ENCODE measurements at places on chromosomes 6 and 20.
A peak's percentile ranks its signal among the peaks of the same experiment; 100 is the strongest.

DNA sequence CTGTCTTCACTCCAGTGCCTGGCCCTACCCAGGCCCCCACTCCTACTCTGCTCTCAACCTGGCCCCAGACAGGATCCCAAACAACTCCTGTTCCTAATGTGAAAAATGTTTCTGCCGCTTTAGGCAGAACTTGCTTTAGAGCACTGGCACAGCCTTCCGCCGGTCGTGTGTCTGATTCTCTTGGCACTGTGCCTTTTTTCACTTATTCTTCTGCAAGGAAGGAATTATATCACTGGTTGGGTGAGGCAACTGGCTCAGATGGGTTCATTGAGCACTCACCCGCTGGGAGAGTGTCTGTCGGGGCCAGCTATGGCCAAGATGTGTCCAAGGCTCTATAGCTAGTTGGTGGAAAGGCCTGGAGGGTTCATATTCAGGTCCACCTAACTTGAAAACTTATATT is 33.6 kb upstream of the HLA-A start:
- DNase-seq = no peak

GRCh38 chr6:3977875-3978711 is 100.8 kb downstream of the FAM217A start:
- DNase-seq = peak; percentile 39

GRCh38 chr20:62030357-62030756 is 35.3 kb downstream of the TAF4 start:
- DNase-seq = no peak

GRCh38 chr20:10992731-10993130 is 318.9 kb upstream of the JAG1 start:
- DNase-seq = no peak

DNA sequence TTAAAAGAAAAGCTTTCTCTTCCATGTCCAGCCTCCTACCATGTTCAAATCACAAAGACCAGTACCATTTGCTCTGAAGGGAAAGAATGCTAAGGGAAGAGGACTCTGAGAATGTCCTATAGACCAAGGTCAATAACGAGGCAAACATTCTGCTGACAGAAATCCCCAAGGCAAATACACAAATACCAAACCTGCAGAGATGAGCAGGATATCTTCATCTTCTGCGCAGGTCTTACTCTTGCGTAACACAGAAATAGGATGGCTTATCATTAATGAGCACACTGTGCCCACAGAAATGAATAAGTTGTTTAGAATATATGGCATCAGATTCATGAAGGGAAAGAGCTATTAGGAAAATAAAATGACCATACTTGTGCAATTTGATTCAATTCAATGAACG is 137.3 kb downstream of the BTBD9 start:
- no peak for DNase-seq

DNA sequence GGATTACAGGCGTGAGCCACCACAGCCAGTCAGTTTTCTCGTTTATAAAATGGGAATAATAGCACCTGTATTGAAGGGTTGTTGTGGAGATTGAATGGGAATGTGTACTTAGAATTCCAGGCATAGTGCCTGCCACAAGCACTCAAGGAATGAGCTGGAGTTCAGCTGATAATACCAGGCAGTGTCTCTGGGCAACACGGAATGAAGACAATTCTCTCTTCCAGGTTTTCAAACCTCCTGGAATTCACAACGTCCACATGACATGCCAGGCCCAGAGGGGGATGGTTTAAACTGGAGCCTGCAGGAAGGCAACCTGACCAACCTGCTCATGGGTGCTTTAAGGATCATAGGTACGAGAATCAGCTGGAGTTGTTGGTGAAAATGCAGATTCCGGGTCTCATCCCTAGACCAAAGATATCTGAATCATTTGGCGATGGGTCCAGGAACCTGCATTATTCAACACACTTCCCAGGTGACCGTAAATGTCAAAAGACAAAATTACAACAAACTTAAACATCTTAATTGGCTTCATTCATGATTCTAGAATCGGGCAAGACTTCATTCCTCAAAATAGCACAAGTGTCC is 1.9 kb upstream of the PTPN1 start:
- no peak for DNase-seq

GRCh38 chr6:148200293-148200692 is 142.3 kb upstream of the SASH1 start:
- no peak for DNase-seq

GRCh38 chr6:111794727-111795452 is 78.4 kb downstream of the FYN start:
- DNase-seq = no peak

- DNase-seq = no peak
Observed at GRCh38 chr6:53566755-53567154, 21.9 kb upstream of the GCLC start.

DNA sequence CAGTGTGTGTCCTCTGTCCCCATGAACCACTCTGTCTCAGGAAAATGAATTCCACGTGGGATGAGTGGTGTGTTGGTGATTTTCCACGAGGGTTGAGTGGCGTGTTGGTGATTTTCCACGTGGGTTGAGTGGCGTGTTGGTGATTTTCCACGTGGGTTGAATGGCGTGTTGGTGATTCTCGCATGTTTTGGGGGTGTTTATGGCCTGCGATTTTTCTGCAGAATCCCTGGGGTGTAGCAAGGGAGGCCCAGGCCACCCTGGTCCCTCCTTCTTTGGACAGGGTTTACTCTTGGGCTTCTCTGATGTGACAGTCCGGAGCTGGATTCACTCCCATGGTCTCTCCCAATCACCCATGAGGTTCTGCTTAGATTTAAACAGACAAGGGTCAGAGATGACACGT is 90.6 kb upstream of the FRMD1 start:
- DNase-seq = no peak

DNA sequence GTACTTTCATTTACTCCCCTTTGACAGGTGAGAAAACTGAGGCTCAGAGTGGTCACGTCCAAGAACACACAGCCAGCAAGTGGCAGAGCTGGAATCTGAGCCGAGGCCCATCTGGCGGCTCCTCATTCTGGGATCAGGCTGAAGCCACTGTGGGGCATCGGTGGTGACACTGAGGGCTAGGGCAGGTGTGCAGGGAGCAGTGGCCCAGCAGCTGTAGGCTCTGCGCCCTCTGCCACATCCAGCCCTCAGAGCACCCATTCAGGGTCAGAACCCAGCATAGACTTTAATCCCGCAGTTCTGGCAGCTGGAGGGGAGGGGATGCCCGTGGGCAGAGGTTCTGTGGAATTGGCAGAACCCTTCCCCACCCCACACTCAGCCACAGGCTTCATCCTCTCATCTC is 210.3 kb downstream of the PREX1 start:
- no peak for DNase-seq
